Activated CD4-positive, CD25-positive, alpha-beta regulatory T cell treated with anti-CD3 and anti-CD28 coated beads, Interleukin-2, amount 50 U/mL, for 24 hours (primary cell): ENCODE measurements at places on chromosomes 1 and 21.

- no peak for ATAC-seq
Measured at GRCh38 chr1:47578026-47578720, 140.3 kb downstream of the FOXD2 start.

- no peak for ATAC-seq
Measured at GRCh38 chr1:209926045-209926444, 12.0 kb upstream of the SYT14 start.

- ATAC-seq, result no peak
Measured at GRCh38 chr1:150804671-150805070, 3.4 kb downstream of the CTSK start.

DNA sequence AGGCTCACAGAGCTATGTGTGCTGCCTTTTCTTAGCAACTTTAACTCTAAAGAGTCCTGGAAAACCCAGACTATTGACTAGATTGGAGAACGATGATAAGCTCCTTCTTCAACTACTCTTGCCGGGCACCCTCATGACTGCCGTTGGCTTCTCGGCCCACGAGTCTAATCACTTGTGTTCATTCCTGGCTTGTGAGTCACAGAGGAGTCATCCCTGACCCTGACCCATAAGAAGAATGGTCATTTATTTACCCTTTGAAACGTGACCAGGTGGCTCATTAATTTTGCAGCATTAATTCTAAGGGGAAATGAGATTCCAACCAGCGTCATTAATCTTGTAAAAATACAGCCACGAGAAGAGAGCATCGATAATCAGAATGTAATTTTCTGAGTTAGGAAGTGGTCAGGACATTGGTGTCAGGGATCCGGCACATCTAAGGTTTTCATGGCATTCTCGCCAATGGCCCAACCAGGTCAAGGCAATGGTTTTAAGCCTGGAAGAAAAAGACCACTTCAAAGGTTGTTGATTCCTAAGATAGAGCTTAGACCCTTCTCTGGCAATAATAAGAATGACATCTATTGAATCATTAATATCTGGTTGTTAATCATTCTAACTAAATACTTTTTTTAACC is 183.6 kb upstream of the RUNX1 start:
- ATAC-seq, result no peak

DNA sequence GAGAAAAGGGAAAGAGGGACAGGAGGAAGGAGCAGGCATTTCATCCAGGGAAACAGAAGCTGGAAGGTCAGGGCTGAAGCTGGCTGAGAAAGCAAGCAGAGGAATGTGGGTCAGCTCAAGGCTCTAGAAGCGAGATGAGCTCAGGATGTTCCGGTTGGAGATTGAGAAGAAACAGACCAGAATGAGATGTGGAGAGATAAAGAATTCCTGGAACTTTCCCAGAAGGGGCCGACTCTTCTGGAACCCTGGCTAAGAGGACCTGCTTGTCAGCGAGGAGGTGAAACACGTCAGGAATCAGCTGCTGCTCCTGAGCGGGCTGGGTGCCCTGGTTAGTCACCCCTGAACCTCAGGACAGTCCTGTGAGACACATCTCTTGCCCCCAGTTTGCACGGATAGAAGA is 75.9 kb downstream of the HUNK start:
- no peak for ATAC-seq

- no peak for ATAC-seq
Measured at GRCh38 chr1:79124756-79125155, 118.2 kb upstream of the ADGRL4 start.

GRCh38 chr1:211764701-211765100 is 65.9 kb downstream of the LPGAT1 start:
- no peak for ATAC-seq

GRCh38 chr1:207897188-207897587 is 13.7 kb downstream of the CD34 start:
- no peak for ATAC-seq

DNA sequence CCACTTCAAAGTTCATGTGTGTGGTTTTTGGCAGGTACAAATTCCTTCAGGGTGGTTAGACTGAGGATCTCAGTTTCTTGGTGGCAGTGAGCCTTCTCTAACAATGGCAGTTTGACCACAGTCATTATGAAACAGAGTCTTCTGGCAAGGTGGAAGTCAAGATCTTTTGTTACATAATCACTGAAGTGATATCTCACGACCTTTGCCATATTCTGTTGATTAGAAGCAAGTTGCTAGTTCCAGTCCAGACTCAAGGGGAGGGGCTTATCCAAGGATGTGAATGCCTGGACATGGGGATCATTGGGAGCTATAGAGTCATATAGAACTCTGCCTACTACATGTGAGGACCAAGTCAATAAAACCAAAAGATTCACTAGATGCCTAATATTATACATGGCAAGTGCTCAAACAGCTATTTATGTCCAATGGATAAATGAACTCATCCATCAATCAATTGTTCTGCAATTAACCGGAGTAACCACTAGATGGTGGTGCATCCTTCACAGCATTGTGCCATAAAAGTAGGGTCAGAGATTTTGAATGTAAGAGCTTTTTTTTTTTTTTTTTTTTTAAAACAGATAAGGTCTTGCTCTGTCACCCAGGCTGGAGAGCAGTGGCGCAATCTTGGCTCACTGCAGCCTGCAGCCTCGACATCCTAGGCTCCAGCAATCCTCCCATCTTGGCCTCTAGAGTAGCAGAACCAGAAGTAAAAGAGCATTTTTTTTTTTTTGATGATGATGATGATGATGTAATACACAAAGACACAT is 131.9 kb downstream of the CRB1 start:
- ATAC-seq, result peak; percentile 32

DNA sequence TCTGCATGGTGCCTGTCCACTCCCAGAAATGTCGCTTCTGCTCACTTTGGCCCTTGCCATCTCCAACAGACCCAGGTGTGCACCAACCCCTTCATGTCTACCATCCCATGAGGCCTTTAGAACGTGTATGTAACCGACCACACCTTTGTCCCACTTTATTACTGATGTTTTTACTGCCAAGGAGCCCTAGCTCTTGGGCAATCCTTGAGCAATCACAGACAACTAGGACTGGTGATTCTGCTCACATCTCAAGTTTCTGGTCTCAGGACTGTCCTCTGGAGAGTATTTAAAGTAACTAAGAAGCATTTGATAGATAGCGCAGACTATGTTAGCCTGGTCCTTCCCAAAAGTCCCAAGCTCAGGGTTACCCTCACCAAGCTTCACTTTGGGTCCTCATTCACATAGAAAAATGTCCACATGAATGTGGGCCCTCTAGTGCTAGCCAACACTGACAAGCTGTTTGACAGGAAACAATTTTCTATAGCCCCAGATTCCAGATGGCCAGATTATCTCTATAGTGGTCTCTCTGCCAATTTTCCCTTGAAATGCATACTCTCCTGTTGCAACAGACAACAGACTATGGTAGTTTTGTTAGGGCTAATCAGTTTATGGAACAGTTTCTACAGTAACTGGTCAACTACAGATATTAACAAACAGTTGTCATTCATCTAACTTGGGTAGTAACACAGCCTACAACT is 6.9 kb upstream of the TMEM81 start:
- ATAC-seq, result no peak

DNA sequence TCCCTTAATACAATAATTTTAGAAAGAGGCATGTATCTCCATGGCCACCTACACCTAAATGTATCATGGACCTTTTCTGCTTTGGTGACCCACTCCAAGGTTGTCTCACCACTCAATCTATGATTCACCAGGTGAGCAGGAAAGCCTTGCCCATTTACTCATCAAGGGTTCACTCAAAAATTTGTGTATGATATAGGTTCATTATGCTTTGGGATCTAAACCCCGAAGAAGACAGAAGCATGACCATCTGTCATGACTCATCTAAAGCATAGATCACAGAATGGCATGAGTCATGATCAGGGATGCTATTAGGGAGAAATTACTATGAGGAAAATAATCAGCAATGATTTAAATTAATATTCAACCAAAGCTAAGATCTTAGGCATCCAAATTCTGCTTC is 38.5 kb downstream of the PYHIN1 start:
- peak; percentile 73 for ATAC-seq

- ATAC-seq, result no peak
Measured at GRCh38 chr1:166155108-166155507, 11.7 kb downstream of the FAM78B start.

DNA sequence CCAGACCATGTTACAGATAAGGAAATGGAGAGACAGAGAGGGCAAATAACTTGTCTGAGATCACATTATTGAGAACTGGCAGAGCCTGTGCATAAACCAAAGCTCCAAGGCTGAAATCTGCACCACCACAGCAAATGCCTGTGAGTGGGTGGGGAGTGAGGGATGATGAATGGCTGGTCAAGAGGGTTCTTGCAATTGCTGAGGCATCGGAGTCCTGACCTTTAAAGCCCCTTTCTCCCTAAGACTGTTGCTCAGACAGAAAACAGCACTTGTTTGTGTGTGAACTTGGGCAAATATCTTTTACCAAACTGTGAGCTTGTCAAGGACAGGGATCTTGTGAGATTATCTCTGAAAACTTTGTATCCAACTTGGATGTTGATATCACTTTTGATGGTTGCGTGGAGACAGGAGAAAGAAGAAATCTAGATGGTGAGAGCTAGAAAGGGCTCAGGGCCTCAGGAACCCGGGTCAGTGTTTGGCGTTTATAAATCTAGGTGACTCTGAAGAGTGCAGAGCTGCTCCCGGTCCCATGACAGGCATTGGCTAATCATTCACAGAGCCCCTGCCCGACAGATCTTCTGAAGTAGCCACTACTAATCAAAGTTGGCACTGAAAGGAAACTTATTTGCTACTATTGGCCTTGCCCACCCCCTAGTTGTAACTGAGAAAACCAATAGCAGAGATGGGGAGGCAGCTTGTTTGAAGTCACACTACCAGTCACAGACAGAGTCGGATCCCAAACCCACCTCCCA is 122.3 kb downstream of the FOXD2 start:
- no peak for ATAC-seq

GRCh38 chr1:148318123-148318903 is 164.8 kb downstream of the PPIAL4G start:
- ATAC-seq, result peak; percentile 84

DNA sequence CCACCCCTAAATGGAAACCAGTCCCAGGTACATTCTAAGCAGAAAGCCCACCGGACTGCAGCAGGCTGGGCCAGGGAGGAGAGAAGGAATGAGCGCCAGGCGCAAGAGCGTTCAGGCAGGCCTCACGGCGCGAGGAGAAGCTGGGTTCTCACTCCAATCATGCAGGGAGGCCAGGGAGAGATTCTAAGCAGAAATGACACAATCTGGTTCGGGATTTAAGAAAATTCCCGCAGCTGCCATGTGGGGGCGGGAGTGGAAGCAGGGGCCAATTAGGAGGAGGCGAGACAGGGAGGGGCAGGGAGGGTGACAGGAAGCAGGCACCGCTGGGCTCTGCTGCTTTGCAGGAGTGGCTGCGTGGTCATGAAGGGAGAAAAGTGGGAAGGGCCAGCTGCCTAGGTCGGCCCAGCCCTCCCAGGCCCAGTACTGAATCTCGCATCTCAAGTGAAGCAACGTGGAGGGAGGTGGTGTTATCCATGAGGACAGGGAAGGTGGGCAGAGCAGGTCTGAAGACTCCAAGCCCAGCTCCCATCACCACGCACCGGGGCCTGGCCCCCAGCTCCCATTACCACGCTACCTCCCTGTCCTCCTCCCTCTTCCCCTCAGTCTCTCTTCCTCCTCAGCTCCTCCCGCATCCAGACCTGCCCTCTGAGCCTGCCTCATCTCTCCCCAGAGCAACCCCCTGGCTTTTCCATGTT is 11.8 kb downstream of the NPHP4 start:
- ATAC-seq, result no peak

GRCh38 chr1:71377886-71378285 is 297.1 kb upstream of the ZRANB2 start:
- ATAC-seq, result no peak

DNA sequence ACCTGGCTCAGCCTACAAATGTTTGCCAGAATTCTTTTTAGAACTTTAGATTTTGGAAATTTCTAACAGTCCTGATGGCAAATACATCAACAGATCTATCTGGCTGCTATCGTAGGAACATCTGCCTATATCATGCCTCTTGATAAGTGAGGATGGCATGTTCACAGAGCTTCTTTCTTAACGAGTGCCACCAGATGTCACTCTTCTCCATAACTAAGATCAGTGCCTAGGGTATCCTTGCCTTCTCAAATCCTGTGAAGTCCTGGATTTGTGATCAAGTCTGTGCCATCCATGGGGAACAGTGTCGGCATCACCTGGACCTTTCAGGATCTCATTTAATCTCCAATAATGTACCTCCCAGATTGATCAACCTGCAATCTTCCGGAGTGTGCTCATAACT is 36.5 kb upstream of the CD5L start:
- no peak for ATAC-seq

DNA sequence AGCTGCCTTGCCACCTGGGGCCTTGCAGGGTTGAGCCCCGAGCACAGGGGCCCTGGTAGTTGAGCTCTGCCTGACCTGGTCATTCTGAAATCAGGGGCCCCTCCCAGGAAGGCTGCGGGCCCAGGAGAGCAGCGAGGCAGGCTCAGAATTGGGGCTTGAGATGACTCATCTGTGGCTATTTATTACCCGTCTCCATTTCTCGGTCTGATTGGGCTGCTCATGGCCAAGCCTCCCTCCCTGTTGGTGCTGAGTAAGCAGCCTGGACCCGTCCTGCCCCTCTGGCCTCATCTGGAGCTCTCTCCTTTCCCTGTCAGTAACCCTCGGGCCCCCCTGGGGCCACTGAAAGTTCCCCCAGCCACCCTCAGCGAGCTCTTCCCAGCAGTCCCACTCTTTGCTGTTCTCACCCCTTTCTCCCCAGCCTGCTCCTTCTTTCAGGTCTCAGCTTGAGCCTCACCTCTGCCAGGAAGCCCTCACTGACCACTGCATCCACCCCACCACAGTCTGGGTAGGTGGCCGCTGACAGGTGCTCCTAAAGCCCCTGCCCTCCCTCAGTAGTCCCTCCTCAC is 11.0 kb upstream of the TNFRSF8 start:
- ATAC-seq, result peak; percentile 51

GRCh38 chr1:234584926-234585325 is 25.1 kb downstream of the IRF2BP2 start:
- ATAC-seq, result no peak

DNA sequence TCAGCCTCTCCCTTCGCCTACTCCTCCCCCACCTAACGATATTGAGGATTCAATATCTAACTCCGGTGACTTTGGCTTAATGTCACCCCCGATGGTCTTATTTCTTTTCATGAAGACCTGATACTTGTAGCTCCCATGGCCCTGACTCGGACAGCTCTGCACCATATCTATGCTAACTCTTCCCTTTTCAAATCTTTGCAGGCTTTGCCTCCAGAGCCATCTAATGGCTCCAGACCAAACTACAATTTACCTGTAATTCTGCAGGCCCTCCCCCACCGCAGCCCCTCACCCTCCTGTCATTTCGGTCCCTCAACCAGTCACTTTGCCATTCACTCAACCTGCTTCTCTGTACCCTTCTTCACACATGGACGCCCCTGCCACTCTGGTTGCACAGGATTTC is 7.9 kb upstream of the GSTM5 start:
- no peak for ATAC-seq

GRCh38 chr1:204094856-204095634 is 22.1 kb downstream of the SOX13 start:
- no peak for ATAC-seq

GRCh38 chr1:187009320-187009719 is 180.6 kb downstream of the PLA2G4A start:
- ATAC-seq, result no peak

GRCh38 chr1:26743426-26744059 is 44.2 kb upstream of the PIGV start:
- ATAC-seq, result no peak
